ENCODE measurements at places on chromosomes 12 and 14.

DNA sequence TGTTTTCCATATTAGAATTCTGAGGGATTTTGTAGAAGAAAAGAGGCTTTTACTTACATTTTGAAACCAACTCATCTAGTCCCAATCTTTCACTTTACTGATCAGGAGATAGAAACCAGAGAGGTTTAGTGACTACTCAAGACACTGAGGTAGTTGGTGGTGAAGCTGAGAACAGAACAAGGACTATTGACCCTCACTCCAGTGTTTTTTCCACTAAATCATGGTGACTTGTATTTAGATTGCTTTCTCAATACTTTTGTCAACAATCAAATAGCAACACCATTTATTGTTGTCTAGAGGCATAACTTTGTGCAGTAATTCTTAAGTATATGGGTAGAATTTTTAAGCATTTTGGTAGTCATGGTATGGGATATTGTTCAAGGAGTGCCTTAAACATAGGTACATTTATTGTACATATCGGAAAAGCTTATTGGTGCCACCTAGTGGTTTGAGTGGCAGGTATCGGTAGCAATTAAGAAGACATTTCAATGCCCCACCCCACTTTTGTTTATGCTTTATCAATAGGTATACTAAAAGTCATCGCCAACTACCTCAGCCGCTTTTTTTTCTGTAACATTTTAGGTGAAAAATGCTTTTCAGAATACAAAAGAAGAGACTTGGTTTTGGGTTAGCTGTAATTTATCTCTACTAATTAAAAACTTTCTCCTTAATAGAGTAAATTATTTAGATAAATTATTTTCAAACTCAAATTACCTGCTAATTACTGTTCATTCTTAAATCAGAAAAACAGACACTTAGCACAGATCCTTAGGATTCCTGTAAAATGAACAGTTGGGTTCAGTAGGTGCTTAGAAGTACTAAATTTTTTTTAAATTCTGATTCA is 47.3 kb upstream of the PAWR start:
- DNase-seq, result no peak

DNA sequence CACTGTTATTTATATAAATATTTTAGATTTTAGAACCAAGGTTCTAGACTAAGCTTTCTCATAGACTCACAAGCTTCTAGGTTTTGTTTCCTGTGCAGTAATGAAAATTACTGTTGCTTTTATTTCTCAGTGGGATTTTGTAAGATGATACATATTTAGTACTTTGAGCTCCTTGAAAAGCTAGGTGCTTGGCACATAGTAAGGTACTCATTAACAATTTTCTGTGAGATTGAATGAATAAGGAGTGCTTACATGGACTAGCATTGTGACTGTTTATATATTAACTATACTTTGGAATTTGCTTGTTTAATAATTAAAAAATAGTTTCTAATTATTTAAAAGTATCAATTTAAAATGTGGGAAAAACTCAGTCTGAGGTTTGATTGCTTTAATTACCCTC is 85.7 kb downstream of the MIA2 start:
- DNase-seq, result no peak

- no peak for DNase-seq
Observed at GRCh38 chr12:20175704-20176388, 192.5 kb upstream of the PDE3A start.

- DNase-seq, result peak; percentile 89
Observed at GRCh38 chr14:95483309-95484165, 32.9 kb downstream of the SYNE3 start.

DNA sequence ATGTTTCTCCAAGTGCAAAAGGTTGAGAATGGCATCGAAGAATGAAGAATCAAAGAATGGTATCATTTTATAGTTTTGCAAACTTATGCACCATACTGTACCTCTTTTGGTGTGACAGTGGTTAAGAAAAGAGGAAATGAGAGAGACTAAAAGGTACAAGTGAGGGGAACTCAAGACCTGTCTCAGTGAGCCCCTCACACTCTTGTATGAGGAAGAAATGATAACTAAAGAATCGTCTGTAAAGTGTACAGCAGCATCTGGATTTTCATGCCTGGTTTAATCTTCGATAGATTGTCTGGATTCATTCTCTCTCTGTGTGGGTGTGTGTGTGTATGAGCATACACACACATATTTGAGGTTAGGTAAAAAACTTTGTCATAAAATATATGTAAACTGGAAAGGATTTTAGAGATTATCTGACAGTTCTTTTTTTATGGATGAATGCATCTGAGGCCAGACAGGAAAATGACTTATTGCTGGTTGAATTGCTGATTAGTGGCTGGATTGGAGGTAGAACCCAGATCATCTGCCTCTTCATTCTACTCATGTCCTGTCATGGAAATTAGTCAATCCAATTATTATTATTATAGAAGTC is 16.0 kb upstream of the SLC38A2 start:
- DNase-seq, result no peak

- DNase-seq, result no peak
Observed at GRCh38 chr12:115891556-115892164, 385.8 kb downstream of the MED13L start.

- DNase-seq, result no peak
Observed at GRCh38 chr12:105783983-105784947, 354.5 kb downstream of the NUAK1 start.

DNA sequence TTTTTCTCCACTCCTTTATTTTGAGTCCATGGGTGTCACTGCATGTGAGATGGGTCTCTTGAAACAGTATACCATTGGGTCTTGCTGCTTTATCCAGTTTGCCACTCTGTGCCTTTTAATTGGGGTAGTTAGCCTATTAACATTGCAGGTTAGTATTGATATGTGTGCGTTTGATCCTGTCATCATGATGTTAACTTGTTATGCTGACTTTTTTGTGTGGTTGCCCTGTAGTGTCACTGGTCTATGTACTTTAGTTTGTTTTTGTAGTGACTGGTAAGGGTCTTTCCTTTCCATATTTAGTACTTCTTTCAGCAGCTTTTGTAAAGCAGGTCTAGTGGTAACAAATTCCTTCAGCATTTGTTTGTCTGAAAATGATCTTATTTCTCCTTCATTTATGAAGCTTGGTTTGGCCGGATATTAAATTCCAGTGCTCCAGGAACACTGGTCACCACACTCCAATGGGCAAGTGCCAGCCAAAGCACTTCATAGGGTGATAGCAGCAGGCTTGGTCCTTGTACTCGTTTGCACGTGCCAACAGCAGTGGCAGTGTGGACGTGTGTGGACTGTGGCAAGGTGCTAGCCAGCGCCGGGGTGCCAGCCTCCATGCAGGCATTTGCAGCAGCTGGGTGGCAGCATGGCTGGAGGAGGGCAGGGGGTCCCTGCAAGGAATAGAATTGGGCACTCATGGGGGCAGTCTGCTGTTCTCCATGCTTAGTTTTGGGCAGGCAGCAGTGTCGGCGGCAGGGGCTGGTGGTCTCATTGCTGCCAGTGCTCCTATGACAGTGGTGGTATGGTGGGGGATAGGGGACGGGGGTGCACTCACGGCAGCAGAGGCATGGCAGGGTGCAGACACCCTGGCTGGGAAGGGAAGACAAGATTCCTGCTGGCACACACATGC is 53.5 kb downstream of the FRS2 start:
- no peak for DNase-seq

DNA sequence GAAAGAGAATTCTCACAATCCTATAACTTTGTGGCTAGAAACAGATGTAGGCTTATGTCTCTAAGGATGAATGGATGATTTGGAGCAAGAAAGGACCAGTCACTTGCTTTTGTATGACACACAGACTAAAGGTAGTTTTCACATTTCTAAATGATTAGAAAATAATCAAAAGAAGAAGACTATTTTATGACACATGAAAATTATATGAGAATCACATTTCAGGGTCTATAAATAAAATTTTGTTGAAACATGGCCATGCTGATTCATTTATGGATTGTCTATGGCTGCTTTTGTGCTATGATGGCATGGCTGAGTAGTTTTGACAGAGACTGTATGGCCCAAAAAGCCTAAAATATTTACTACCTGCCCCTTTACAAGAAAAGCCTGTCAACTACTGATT is 49.4 kb upstream of the FRMD6 start:
- no peak for DNase-seq

GRCh38 chr14:104800771-104801519 is at the start of gene ZBTB42:
Gene ZBTB42 (plus strand): TSS chr14:104801101. CDS start chr14:104801198, 97 bp downstream.
- DNase-seq, result no peak

GRCh38 chr12:132700212-132700822 is 10.3 kb upstream of the PGAM5 start:
- DNase-seq, result no peak

GRCh38 chr12:47534695-47535094 is 171.1 kb downstream of the RPAP3 start:
- no peak for DNase-seq

- no peak for DNase-seq
Observed at GRCh38 chr12:65313719-65314317, 35.3 kb downstream of the MSRB3 start.

DNA sequence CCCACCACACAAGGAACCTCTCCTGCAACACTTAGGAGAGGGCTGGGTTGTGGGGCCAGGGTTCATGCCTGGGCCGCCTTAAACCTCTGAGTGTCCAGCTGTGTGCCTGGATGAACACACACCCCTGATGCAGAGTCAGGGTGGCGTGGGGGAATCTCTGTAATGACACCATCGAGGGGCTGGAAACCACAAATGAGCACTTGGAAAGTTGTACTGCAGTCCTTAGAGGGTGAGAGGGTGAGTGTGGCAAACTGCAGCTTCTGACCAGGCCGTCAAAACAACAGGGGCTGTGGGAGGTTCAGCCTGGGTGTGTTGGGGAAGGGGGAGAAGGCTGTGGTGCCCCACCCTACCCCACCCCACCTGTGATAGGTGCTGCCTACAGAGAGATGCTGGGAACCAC is 12.4 kb upstream of the KRT5 start:
- DNase-seq, result peak; percentile 14

- DNase-seq, result no peak
Observed at GRCh38 chr14:22099942-22100763, 426.5 kb upstream of the OR4E1 start.

DNA sequence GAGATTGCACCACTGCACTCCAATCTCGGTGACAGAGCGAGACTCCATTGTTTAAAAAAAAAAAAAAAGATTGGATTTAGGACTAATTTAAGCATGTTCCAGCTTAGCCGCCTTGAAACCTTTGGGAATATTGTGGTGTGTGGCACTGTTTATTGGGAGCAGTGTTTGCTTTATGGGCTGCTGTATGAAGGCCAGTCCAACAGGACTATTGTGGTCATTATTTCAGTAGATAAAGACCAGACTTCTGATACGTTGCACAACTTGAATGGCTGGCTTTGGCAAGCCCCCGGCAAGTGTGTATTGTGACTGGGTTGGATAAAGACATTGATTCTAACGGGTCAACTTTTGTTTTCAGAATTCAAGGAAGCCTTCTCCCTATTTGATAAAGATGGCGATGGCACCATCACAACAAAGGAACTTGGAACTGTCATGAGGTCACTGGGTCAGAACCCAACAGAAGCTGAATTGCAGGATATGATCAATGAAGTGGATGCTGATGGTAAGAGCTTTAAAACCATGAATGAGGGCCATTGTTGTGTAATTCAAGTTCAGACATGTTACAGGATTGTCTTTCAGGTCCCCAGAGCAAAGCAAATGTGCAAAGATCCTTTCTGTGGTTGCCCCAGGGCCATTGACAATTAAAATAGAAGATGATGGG is 4.2 kb downstream of the CALM1 start:
- no peak for DNase-seq

DNA sequence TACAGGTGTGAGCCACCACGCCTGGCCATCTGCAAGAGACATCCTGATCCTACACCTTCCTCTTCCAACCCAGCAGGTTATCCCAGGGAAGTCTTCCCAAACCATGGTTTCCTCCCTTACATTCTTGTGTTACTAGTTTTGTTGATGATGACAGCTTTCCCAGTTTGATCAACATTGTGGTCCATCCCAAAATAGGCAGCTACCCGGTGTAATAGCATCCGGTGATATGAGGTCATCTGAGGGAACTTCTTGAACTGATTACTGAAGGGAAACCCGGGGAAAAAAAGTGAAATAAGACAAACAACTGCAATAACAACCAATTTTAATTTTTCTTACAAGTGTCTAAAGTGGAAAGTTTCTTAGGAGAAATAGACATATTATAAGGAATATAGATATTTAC is 45.3 kb upstream of the STAC3 start:
- DNase-seq, result no peak

- no peak for DNase-seq
Observed at GRCh38 chr14:75675265-75675960, 14.4 kb downstream of the TTLL5 start.

DNA sequence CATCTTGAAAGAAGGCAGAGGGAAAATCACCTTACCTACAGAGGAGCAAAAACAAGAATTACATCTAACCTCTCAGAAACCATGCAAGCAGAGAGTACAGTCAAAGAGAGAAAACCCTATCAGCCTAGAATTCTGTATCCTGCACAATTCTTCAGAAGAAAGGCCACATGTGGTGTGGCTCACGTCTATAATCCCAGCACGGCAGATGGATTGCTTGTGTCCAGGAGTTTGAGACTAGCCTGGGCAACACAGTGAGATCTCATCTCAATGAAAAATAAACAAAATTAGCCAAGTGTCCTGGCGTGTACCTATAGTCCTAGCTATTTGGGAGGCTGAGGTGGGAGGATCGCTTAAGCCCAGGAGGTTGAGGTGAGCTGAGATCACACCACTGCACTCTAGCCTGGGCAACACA is 48.2 kb downstream of the ATF7 start:
- no peak for DNase-seq

- DNase-seq, result peak; percentile 91
Observed at GRCh38 chr12:54398995-54399793, 14.7 kb upstream of the ZNF385A start.

- no peak for DNase-seq
Observed at GRCh38 chr14:94960285-94961001, 190.5 kb upstream of the GSC start.

- peak; percentile 78 for DNase-seq
Observed at GRCh38 chr12:122182887-122183587, at the start of gene LRRC43. Gene LRRC43 (plus strand): TSS chr12:122183123. CDS start chr12:122183145, 22 bp downstream.

- DNase-seq, result no peak
Observed at GRCh38 chr14:90783344-90783743, 32.9 kb downstream of the TTC7B start.

DNA sequence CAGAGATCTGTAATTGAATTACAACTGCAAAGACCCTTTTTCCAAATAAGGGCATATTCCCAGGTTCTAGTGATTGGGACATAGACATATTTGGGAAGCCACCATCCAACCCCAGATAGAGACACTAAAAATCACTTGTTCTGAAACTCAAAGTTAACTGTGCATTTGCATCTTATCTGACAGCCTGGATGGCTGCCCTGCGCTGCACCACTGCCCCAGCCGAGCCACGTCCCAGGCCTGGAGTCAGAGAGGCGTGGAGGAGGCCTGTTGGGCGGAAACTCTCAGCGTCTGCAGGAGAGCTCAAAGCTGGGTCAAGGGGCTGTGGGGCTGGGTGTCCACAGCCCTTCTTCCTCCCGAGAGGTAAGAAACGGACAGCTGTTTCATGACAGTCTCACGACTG is 124.4 kb downstream of the RIMBP2 start:
- peak; percentile 44 for DNase-seq

- DNase-seq, result no peak
Observed at GRCh38 chr12:106265116-106265515, 17.3 kb upstream of the CKAP4 start.

DNA sequence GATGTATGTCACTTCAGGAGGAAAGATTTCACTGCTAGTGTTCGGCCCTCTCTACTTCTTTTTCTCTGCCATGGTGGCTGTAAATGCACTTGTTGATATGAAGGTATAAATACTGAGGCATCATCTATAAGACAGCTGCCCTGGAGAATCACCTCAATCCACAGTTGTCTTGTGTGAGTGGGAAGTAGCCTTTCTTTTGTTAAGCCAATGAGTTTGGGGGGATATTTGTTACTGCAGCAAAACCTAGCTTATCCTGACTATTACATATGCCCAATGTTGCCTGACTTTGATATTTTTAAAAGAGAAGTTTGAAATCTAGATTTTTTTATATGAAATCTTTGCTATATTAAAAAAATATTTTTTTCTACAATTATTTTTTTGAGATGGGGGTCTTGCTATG is 3.3 kb upstream of the JDP2 start:
- no peak for DNase-seq

Data from cardiac septum (tissue), 1 donor.